Fibroblast of skin of back (primary cell): ENCODE measurements at places on chromosomes 7 and 10.

GRCh38 chr7:18577096-18577771 is 81.7 kb downstream of the HDAC9 start:
- no peak for DNase-seq

DNA sequence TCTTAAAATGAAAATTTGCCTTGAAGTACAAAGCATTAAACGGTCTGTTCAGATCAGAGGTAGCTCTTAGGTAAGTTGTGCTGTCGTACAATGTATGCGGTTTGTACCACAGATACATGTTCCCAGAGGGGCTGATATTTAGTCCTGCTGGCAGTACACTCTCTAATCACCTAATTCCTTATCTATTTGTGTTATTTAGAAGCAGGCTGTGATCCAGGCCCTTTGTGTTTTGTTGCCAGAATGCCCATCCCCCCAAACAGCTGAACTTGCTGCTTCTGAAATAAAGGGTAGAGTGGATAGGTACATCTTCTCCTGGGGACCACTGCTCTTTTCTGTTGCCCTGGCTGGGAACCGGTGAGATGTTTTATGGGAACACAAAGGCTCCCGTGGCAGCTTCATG is 84.5 kb downstream of the SND1 start:
- no peak for DNase-seq

DNA sequence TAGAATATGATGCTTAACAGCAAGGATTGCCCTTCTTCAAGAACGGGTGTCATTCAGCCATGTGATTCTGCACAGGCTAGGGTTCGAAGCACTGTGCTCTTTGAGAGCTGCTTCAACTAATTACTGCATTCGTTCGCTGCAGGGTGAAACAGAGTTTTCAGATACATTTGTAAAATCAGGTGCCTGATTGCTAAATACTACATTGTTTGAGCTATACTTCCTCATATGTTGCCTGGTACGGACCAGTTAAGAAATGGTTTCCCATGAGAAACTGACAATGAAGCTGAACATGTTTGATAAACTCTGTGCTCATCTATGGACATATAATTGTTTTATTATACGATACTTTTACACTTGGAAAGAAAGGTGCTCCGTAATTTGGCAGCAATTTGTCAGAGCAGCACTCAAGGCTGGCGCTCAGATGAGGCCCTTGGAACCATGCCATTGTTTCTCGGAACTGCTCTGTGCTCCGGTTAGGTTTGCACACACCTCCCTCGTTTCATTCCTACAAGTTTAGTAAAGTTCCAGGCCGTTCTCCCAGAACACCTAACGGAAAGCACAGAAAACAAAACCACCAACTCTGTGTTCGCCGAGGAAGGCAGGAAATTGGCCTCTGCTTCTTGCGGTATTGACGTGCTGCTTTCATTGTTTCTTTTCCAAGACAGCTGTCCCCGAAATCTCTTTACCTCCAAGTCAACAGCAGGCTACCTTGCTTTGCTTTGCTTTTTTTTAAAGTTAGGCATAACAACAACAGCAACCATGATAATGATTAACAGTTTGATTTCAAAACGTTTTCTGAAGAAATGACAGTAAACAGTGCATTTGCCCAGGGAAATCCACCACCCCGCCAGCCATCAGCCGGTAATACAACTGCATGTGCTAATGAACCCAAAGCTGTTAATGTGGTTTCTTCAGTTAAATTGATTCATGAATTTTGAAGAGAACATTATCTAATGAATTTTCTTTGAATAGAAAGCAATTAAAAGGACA is 206.9 kb downstream of the EBF3 start:
- no peak for DNase-seq

GRCh38 chr10:89248-89647 is 40.2 kb upstream of the TUBB8 start:
- DNase-seq, result no peak

DNA sequence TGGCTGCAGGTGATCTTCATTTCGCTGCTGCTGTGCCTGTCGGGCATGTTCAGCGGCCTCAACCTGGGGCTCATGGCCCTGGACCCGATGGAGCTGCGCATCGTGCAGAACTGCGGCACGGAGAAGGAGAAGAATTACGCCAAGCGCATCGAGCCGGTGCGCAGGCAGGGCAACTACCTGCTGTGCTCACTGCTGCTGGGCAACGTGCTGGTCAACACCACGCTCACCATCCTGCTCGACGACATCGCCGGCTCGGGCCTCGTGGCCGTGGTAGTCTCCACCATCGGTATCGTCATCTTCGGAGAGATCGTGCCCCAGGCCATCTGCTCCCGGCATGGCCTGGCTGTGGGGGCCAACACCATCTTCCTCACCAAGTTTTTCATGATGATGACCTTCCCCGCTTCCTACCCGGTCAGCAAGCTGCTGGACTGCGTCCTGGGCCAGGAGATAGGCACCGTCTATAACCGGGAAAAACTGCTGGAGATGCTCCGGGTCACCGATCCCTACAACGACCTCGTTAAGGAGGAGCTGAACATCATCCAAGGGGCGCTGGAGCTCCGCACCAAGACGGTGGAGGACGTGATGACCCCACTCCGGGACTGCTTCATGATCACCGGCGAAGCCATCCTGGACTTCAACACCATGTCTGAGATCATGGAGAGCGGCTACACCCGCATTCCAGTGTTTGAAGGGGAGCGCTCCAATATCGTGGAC is 1.3 kb downstream of the CNNM2 start:
- DNase-seq, result peak; percentile 11

- no peak for DNase-seq
Observed at GRCh38 chr7:32318300-32319011, 171.7 kb downstream of the LSM5 start.

GRCh38 chr10:132554053-132554990 is 16.7 kb downstream of the INPP5A start:
- DNase-seq, result no peak

DNA sequence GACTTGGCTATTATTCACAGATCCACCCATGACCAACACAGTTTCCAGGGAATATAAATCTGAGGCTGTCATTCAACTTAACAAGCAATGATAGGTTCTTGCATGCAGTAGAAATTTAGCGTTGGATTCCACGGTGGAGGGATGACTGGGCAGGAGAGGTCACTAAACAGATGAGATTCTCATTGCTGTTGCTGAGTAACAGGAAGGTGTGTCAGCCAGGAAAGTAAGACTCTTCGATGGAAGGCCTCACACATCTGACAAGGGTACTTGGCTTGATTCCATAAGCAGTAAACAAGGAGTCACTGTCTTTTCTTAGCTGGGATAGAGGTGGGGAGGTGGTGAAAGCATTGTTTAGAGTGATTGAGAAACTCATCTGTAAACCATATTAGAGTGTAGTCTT is 1152.0 kb downstream of the SORCS3 start:
- DNase-seq, result no peak

DNA sequence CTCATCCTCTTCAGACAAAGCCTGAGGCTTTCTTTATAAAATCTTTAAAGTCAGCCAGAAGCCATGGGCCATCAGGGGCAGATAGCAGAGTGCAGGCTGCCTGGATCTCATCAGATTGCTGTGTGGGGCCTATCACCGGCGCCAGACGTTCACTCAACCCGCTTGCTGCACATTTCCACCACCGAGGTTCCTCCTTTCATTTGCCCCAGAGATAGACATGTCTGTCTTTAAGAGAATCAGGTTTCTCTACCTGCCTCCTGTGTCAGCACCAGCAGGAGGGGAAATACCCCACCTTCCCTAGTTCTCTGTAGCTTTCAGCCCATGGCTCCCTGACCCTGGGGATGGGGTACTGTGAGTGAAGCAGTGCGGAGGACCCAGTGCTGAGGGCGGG is 22.0 kb downstream of the SLC18A2 start:
- no peak for DNase-seq

DNA sequence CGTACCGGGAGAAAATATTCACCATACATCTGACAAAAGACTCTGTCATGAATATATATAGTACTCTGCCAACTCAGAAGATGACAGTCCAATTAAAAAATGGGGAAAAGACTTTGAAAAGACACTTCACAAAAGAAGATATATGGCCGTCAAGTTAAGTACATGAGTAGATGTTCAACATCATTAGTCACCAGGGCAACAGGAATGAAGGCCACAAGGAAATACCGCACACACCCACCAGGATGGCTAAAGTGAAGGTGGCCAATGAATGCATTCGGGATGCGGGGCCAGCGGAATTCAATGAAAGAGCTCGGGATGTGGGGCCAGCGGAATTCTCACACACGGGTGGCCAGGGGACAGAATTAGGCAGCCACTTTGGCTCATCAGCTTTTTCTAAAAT is 42.2 kb downstream of the MAD1L1 start:
- DNase-seq, result peak; percentile 89

GRCh38 chr10:48633381-48634197 is 28.7 kb upstream of the ARHGAP22 start:
- DNase-seq, result no peak

DNA sequence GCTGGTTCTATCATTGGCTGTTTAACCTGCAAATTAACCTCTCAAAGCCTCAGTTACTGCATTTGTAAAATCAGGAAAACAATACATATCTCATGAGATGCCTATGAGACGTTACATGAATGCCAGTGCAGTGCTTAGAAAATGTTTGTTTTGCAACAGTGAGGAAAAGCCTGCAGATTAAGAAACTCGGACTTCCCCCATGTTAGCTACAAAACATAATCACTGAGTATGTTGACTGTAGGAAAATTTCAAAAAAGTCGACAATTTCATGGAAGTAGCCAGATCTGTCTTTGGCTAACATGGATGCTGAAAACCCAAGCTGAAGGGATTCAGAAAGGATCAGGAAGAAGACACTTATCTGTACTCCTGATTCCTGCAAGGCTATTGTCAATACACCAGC is 121.4 kb downstream of the TRIL start:
- no peak for DNase-seq

- DNase-seq, result no peak
Observed at GRCh38 chr10:122220736-122221135, 50.4 kb upstream of the BTBD16 start.

GRCh38 chr10:79367426-79368189 is 20.3 kb downstream of the PPIF start:
- DNase-seq, result peak; percentile 90

DNA sequence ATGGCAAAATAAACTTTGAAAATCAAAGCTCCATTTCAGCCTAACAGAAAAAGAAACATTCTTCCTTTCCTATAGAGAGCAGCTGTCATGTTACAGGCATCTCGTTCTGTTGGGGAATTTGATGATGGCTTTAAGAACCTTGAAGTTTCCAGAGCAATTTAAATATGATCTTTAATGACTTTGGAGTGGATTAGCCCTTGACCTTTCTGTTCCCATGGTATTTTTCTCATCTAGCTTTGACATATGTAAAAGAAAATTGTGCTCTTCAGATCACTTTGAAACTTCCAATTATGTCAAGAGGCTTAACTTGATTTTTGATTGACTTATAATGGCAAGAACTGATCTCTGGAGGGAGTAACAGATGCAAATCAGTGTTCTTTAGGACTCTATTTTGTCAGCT is 157.6 kb upstream of the SEMA3E start:
- DNase-seq, result no peak

- DNase-seq, result peak; percentile 89
Observed at GRCh38 chr10:119370111-119370741, 162.9 kb downstream of the GRK5 start.

- no peak for DNase-seq
Observed at GRCh38 chr7:1572111-1572822, 2.4 kb upstream of the PSMG3 start.
